ENCODE measurements at places on chromosomes 1 and 21. TPM values are rescaled to one million over a fixed set of nuclear protein-coding genes. Genes with fewer than 3 reads are reported as not detected.
A peak's percentile ranks its signal among the peaks of the same experiment; 100 is the strongest.

GRCh38 chr1:185823467-185823866 is 89.3 kb downstream of the HMCN1 start:
- no peak overlapping the region for H3K4me3 ChIP-seq
- no peak overlapping the region for H3K27ac ChIP-seq
- H3K36me3 ChIP-seq = no peaks in the 10 kb centered on the region
- H3K4me1 ChIP-seq = no peaks in the 10 kb centered on the region
- no peak for DNase-seq

- peaks cover 5% of the 10 kb centered on the region for H3K4me1 ChIP-seq
- no peak overlapping the region for H3K27ac ChIP-seq
- no peak overlapping the region for H3K4me3 ChIP-seq
- H3K36me3 ChIP-seq = peaks cover 2% of the 10 kb centered on the region
Measured at GRCh38 chr1:6370006-6370405, 23.6 kb downstream of the ACOT7 start.

DNA sequence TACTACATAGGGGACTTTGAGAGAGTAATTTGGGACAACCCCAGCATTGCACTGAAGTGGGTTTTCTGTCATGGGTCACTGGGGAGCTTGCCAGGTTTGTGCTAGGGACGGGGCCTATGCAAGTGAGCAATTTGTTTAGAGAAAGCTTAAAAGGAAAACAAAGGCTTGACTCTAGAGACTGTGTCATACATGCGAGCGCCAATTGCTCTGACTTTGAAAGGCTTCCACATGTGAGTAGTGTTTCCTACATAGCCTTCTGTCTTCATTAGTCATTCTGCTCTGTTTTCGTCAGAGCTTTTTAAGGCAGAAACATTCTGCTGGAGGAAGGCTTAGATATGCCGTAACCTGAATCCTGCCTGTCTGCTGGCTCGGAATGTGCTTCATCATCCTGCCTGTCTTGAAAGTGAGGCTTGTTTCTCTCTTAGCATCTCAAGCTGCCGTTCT is 28.4 kb downstream of the TRIM45 start:
- no peak overlapping the region for H3K27ac ChIP-seq
- peaks cover 74% of the 10 kb centered on the region for H3K36me3 ChIP-seq
- H3K27me3 ChIP-seq = no peaks in the 10 kb centered on the region

DNA sequence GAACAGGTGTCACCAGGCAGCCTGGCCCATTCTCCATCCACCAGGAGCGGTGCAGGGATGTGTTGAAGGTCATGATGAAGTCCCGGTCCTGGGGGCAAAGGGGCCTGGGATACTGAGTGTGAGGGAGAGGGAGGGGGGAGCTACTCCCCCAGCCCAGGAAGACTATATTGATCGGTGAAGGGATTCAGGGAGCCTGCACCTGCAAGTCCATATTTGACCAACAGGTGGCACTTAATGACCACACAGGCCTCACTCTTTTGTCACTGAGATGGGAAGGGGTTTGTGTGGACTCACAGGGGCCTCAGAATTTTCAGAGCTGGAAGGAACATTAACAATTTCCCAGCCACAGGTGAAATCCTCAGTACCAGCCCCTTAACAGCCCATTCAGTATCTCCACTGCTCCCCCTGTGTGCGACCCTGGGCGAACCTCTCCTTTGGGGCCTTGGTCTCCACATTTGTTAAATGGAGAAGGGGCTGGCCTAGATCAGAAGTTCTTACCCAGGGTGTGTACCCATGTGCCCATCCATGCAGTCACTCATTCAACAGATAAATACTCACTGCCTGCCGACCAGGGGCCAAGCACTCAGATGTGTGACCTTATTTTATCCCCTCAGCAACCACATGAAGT is 55.6 kb downstream of the NKAIN1 start:
- H3K4me3 ChIP-seq = no peak overlapping the region
- DNase-seq = peak; percentile 40
- H3K4me1 ChIP-seq = peaks cover 13% of the 10 kb centered on the region

- no peak overlapping the region for H3K27ac ChIP-seq
- no peak for DNase-seq
- H3K36me3 ChIP-seq = no peaks in the 10 kb centered on the region
- H3K4me1 ChIP-seq = no peaks in the 10 kb centered on the region
Measured at GRCh38 chr1:24080131-24080530, 31.8 kb downstream of the MYOM3 start.

DNA sequence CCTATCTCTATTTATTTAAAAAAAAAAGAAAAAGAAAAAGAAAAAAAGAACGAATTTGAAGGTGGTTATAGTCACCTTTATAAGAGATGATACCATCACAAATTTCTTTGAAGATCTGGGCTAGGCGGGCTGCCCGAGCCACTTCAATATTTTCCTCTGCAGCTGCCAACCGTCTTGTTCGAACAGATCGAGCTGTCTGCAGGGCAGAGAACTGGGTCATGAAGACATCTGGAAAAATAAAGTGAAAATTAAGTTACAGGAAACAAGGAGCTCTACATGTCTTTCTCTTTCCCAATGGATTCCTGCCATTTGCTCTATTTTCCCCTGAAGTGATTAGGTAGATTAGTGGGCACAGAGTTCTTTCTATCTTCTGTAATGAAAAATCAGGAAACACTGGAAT is 31.9 kb downstream of the RUSC1 start:
- no peaks in the 10 kb centered on the region for H3K27me3 ChIP-seq
- H3K4me1 ChIP-seq = no peaks in the 10 kb centered on the region
- H3K4me3 ChIP-seq = no peak overlapping the region
- peaks cover 38% of the 10 kb centered on the region for H3K36me3 ChIP-seq
- no peak overlapping the region for H3K27ac ChIP-seq

- no peak overlapping the region for H3K27ac ChIP-seq
- H3K27me3 ChIP-seq = no peaks in the 10 kb centered on the region
- DNase-seq = no peak
- H3K36me3 ChIP-seq = no peaks in the 10 kb centered on the region
- no peak overlapping the region for H3K4me3 ChIP-seq
Measured at GRCh38 chr1:234573711-234574299, 36.2 kb downstream of the IRF2BP2 start.

DNA sequence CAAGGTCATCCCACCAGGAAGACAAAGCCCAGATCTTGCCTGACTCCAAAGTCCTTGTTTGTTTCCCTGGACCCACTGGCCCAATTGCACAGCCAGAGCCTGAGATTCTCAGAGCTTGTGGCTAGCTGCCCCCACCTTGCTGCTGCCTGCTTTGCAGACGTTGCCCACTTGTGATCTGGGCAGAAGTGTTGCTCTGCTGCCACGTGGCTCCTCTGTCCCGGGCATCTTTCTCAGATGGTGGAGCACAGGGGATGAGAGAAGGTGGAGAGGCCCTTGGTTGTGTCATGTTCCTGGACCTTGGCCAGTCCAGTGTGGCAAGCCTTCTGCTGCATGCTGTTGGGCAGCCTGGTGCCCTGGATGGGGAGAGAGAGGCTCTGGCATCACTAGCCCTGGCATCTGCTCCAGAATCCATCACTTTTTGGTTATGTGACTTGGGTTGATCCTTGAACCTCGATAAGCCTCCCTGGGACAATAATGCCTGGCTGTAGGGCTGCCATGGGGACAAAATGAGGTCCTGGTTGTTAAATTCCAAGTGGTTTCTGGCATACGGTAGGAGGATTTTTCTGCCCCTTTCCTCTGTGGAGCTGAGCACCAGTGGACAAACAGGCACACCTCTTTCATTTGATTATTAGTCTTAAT is 1.5 kb upstream of the NR0B2 start:
- no peaks in the 10 kb centered on the region for H3K27me3 ChIP-seq
- no peak overlapping the region for H3K4me3 ChIP-seq
- no peaks in the 10 kb centered on the region for H3K36me3 ChIP-seq
- H3K27ac ChIP-seq = no peak overlapping the region
- H3K4me1 ChIP-seq = peaks cover under 1% of the 10 kb centered on the region
- no peak for DNase-seq

GRCh38 chr1:91584878-91585277 is 84.2 kb downstream of the CDC7 start:
- H3K27me3 ChIP-seq = no peaks in the 10 kb centered on the region
- no peak overlapping the region for H3K27ac ChIP-seq
- no peaks in the 10 kb centered on the region for H3K4me1 ChIP-seq
- DNase-seq = no peak

DNA sequence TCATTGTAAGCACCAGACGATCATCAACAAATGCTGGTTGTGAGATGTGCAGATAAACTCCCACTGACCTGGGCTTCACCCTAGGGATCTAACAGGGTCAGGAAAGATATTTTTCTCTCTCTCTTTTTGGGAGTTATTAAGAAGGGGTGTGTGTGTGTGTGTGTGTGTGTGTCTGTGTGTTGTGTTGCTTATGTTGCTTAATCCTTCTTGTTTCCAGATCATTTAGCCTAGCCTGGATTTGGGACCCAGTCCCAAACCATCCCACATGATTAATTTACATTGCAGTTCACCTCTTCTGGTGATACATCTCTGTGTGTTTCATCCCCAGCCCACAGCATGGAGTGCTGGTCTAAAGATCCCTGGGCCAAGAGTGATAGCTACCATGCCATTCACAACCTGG is 122.8 kb upstream of the IPO9 start:
- H3K4me1 ChIP-seq = no peaks in the 10 kb centered on the region
- no peak for DNase-seq
- no peaks in the 10 kb centered on the region for H3K27me3 ChIP-seq
- no peak overlapping the region for H3K27ac ChIP-seq
- H3K4me3 ChIP-seq = no peak overlapping the region
- H3K36me3 ChIP-seq = no peaks in the 10 kb centered on the region

- peaks cover 2% of the 10 kb centered on the region for H3K27me3 ChIP-seq
- H3K27ac ChIP-seq = peak overlapping the region; percentile 98
- peaks cover 86% of the 10 kb centered on the region for H3K36me3 ChIP-seq
- no peak for DNase-seq
- H3K4me3 ChIP-seq = peak overlapping the region; percentile 93
- H3K4me1 ChIP-seq = peaks cover 53% of the 10 kb centered on the region
Measured at GRCh38 chr1:150574260-150575071, 4.9 kb downstream of the MCL1 start.

DNA sequence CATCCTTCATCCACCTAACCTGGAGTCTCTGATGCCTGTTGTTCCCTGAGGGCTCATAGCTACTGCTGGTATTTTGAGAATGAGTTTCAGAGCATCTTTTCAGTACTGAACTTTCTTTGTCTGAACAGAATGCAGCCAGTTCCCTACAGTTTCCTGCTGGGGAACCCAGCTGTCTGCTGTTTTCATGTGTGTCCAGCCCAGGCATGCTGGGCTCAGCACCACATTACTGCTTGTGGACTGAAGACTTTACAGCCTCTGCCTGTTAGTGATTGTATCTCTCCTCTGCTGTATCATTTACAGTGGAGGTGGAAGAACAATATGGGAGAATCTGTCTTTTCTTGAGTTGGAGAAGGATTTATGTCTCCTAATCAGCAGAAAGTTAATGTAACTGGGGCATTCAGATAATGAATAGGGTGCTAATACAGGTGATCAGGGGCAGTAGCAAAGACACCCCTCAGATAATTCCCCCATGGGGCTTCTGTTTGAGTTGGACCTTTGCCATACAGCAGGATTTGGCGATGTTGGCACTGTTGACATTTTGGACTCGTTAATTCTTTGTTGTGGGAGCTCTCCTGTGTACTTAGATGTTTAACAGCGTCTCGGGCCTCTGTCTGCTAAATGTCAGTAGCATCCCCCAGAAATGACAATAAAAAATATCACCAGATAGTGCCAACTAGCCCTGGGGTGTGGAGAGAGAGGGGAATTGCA is 207.7 kb downstream of the HHAT start:
- no peak for DNase-seq
- no peaks in the 10 kb centered on the region for H3K4me1 ChIP-seq
- no peak overlapping the region for H3K4me3 ChIP-seq
- no peaks in the 10 kb centered on the region for H3K36me3 ChIP-seq
- H3K27me3 ChIP-seq = no peaks in the 10 kb centered on the region

GRCh38 chr1:16094453-16095158 is 21.2 kb upstream of the FAM131C start:
- H3K4me1 ChIP-seq = no peaks in the 10 kb centered on the region
- DNase-seq = no peak
- peaks cover 7% of the 10 kb centered on the region for H3K27me3 ChIP-seq
- no peak overlapping the region for H3K4me3 ChIP-seq
- no peak overlapping the region for H3K27ac ChIP-seq

- DNase-seq = no peak
- H3K36me3 ChIP-seq = peaks cover 4% of the 10 kb centered on the region
- no peaks in the 10 kb centered on the region for H3K27me3 ChIP-seq
- no peak overlapping the region for H3K27ac ChIP-seq
- H3K4me3 ChIP-seq = no peak overlapping the region
Measured at GRCh38 chr1:61297887-61298286, 215.5 kb downstream of the NFIA start.

GRCh38 chr1:112397841-112398240 is 1.8 kb downstream of the CTTNBP2NL start:
- H3K36me3 ChIP-seq = no peaks in the 10 kb centered on the region
- no peak overlapping the region for H3K27ac ChIP-seq
- no peak overlapping the region for H3K4me3 ChIP-seq
- H3K4me1 ChIP-seq = peaks cover 37% of the 10 kb centered on the region

DNA sequence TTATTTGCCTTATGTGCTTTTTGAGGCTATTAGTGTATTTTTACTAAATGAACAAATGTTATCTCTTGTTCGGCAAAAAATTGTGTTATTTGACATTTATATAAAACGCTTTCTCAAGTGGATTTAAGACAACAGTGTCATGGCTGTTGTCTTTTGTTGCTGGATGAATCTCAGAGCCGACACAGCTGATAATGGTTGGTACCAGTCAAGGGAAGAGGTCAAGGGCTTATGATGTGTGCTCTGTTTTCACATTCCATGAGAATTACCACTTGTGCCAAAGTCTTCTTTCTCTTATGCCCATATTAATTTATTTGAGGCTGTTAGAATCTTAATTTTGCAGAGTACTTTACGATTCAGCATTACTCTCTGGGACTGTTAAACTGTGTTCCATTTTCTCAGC is 17.9 kb upstream of the CD101 start:
- H3K27me3 ChIP-seq = no peaks in the 10 kb centered on the region
- no peak for DNase-seq

- no peak for DNase-seq
- H3K27ac ChIP-seq = no peak overlapping the region
- no peaks in the 10 kb centered on the region for H3K27me3 ChIP-seq
- no peak overlapping the region for H3K4me3 ChIP-seq
- peaks cover 7% of the 10 kb centered on the region for H3K4me1 ChIP-seq
Measured at GRCh38 chr1:212838145-212838544, 9.3 kb downstream of the SPATA45 start.

DNA sequence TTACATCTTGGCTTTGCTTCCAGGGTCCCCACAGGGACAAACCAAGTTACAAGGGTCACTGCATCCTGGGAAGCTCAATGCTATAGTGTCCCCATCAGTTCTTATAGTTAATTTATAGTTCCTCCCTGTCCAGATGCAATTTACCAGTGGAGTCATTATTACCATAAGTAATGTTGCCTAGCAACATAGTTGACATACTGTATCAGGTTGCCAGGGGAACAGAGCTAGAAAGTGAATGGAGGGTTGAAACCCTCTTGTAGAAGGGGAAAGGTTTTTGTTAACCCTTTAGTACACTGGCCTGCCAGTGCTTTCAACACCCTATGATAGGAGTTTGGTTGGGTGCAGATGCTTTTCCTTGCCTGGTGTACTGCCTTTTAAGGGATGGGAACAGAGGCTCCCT is 34.3 kb upstream of the TTC4 start:
- H3K27ac ChIP-seq = no peak overlapping the region
- no peak for DNase-seq
- H3K36me3 ChIP-seq = no peaks in the 10 kb centered on the region
- no peaks in the 10 kb centered on the region for H3K27me3 ChIP-seq

Gene CD247
- 114 TPM for total RNA-seq

Gene GALNT2
- 49.5 TPM for total RNA-seq

Gene CD101
- total RNA-seq = 0.14 TPM

Gene SPRR3
- not detected for total RNA-seq

Gene CRP
- not detected for total RNA-seq

Gene DMBX1
- 0.10 TPM for total RNA-seq

Gene OR2M3
- total RNA-seq = not detected

Gene DNAH14
- not detected for total RNA-seq

All from activated CD4-positive, alpha-beta memory T cell treated with anti-CD3 and anti-CD28 coated beads for 36 hours (primary cell).